Stimulated activated CD4-positive, alpha-beta T cell treated with anti-CD3 and anti-CD28 coated beads, Interleukin-12 subunit alpha, Interleukin-12 subunit beta, amount 100 ng/mL, for 48 hours (primary cell): ENCODE measurements at places on chromosomes 2 and 18.

DNA sequence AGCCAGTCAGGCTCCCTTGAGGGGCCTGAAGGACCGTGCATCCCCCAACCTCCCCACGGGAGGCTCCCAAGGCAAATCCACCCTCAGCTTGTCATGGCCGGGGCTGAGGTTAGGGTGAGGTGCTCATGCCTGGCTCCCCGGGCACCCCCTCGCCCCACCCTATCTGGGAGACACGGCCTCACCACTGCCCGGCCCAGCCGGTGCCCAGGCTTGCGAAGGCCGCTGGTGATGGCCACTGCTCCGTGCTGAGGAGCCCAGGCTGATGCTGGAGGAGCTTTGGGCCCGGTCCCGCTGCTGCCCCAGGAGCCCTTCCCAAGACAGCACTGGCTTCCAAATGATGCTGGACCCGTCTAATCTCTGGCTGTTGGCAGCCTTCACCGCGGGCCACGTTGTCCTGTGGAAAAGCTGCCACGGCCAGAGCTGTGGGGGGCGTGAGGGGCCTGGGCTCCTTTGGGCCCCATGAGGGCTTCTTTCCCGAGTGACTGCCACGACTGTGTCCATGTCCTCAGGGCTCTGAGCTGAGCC lies 135.7 kb upstream of the CTDP1 start:
- no peak for DNase-seq

DNA sequence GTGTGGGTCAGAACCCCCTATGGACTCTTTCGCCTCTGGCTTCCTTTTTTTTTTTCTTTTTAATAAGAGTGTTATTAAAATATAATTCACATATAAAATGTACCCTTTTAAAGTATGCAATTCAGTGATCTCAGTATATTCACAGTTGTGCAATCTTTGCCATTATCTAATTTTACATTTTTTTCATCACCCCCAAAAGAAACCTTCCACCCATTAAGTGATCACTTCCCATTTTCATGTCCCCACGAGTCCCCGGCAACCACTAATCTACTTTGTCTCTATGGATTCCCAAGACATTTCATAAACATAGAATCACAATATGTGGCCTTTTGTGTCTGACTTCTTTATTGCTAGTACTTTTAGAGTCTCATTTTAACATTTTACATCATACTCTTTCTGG lies 38.7 kb upstream of the ANXA4 start:
- DNase-seq = no peak

GRCh38 chr2:214139630-214140284 lies 271.1 kb upstream of the VWC2L start:
- no peak for DNase-seq

GRCh38 chr18:44816050-44816449 lies 135.4 kb downstream of the SETBP1 start:
- DNase-seq = no peak
